ENCODE measurements at places on chromosomes 1 and 21.

DNA sequence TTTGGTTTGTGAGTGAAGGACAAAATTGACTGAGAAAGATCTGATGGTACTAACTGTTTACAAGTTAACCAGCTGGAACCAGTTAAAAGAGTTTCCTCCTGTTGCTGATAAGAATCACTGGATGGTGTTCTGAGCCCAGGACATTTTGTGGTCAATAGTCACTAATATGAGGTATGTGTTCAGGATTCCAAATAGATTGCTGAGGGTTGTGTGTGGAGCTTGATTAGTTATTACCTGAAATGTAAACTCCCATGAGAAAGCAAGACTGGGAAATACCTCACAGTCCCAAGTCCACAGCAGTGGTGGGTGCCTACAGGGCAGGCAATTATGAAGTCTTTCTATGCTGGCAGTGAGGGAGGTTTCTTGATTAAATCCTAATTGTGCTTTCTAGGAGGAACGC is 164.6 kb downstream of the DNM3 start:
- peak; percentile 75 for DNase-seq

DNA sequence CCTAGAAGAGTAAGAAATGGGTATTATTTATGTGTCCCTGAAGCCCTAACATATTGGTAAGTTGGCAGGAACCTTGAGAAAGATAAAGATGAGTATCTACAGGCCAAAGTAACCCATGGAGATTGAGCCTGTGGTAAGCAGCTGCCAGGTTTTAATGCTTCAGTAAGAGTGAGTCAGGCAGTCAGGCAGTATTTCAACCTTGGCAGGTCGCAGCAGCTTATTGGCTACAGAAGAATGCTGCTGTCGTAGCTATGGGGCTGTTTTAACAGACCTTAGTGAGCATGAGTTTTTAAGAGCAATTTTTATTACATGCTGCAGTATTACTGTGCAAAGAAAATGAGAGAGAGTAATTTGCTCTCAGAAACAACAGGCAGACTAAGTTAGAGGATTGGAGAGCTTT is 10.3 kb upstream of the SLC30A10 start:
- peak; percentile 56 for DNase-seq

- DNase-seq, result peak; percentile 95
Measured at GRCh38 chr1:202615501-202616354, 94.5 kb downstream of the SYT2 start.

GRCh38 chr1:9836632-9836960 is 12.8 kb upstream of the CLSTN1 start:
- DNase-seq, result no peak

DNA sequence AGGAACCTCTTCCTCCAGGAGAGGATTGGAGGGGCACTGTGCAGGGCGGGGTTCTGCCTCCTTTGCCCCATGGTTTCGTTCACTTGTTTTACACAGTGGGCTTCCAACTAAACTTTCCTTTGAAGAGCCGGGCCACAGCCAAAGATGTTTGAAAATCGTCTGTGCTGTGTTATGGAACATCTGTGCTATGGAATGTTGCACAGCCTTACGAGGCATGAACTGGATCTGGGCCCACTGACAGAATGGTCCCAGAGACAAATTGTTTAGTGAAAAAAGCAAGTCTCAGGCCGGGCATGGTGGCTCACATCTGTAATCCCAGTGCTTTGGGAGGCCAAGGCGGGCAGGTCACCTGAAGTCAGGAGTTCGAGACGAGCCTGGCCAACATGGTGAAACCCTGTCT is 12.6 kb upstream of the MEF2D start:
- no peak for DNase-seq

DNA sequence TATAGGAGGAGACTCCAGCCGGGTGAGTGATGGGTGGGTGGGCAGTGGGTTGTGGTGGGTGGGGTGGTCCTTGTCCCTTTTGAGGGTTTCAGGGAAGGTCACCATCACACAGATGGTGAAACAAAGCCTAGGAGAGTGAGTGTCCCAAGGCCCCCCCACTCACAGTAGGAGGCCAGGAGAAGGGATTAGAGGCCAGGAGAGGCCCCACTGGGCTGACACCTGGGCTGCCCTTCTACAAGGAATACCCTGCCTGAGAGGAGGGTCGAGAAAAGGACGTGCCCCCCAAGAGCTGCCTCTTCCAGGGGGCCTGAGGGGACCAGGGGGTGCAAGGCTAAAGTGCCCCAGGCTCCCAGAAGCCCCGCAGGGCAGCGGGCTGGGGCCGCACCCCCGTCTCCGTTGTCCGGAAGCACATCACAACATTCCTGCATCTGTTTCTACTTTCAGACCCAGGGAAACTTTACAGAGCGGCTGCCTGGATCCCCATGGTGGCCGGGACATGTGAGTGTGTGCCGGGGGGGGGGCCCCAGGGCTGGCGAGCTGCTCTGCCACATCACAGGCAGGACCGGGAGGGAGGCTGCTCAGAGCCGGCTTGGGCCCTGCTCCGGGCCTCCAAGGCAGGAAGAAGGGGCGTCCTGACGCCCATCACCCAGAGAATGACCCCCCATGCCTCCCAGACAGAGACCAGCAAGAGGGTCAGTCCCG is 68.2 kb downstream of the ARHGEF16 start:
- peak; percentile 91 for DNase-seq

DNA sequence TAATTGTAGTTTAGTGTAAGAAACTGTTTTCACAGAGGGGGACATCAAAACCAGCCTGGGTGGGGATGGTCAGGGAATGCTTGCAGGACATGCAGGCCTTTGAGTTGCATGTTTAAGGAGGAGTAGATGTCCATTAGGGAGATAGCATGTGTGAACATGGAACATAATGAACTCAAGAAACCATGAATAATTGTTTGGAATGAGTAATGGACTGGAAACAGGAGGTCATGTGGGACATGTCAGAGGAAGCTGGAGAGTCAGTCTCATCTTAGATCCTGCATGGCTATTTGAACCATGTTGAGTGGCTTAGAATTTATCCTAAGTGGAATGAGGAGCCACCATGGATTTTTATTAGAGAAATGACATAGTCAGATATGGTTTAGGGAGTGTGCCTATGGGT is 86.4 kb downstream of the RPE65 start:
- no peak for DNase-seq

- DNase-seq, result peak; percentile 85
Measured at GRCh38 chr1:3352299-3352951, 102.0 kb upstream of the ARHGEF16 start.

- no peak for DNase-seq
Measured at GRCh38 chr1:226195144-226195543, 8.6 kb upstream of the ACBD3 start.

DNA sequence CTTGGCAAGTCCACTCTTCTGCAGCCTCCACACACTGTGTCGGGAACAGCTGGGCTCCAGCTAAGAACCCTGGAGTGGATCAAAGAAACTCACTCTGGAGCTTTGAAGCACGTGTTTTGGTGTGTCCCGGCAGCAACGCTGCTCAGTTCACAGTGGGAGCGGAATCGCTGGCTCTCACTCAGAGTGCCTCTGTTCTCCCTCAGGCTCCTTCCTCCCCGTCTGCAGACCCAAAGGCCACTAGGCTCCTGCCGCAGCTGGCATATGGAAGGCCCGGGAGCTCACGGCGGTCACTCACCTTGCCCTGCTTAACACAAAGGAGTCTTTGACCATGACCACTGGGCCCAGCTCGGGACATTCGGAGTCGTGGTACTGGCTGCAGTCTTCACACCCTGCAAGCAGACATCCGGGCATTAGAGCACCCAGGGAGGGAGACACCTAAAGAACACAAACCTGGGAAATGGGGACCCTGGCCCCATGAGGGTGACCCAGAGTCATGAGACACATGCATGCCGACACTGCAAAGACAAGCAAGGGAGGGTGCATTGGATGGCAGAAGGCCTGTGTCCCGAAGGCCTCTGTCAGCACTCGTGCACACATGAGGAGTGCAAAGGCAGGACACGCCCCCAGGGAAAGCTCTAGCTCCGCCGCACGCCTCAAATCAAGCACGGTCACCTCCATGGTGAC is 19.7 kb downstream of the PRDM15 start:
- DNase-seq, result no peak

GRCh38 chr1:24048205-24048869 is 63.6 kb downstream of the MYOM3 start:
- DNase-seq, result peak; percentile 6
